Natural killer cell treated with Interleukin-12 subunit alpha and Interleukin-12 subunit beta and Interleukin-15 and Interleukin-18, amount 100 ng/mL, for 72 hours (primary cell): ENCODE measurements at places on chromosomes 1 and 21. TPM values are rescaled to one million over a fixed set of nuclear protein-coding genes. Genes with fewer than 3 reads are reported as not detected.

GRCh38 chr1:147338571-147338970 lies 96.1 kb downstream of the CHD1L start:
- H3K27me3 ChIP-seq = peaks cover 20% of the 10 kb centered on the region
- H3K36me3 ChIP-seq = no peaks in the 10 kb centered on the region
- H3K4me1 ChIP-seq = no peaks in the 10 kb centered on the region
- no peak overlapping the region for H3K4me3 ChIP-seq
- no peak overlapping the region for H3K27ac ChIP-seq

- H3K4me3 ChIP-seq = no peak overlapping the region
- H3K27ac ChIP-seq = no peak overlapping the region
- H3K27me3 ChIP-seq = peaks cover 6% of the 10 kb centered on the region
- no peaks in the 10 kb centered on the region for H3K4me1 ChIP-seq
- no peaks in the 10 kb centered on the region for H3K36me3 ChIP-seq
Measured at GRCh38 chr21:25658427-25659035, 19.5 kb downstream of the JAM2 start.

Gene DYNLT4
- total RNA-seq = not detected

- no peaks in the 10 kb centered on the region for H3K27me3 ChIP-seq
- H3K4me1 ChIP-seq = peaks cover 3% of the 10 kb centered on the region
- peaks cover 20% of the 10 kb centered on the region for H3K36me3 ChIP-seq
Measured at GRCh38 chr21:37153935-37154350, 80.9 kb downstream of the TTC3 start.

Gene OR14K1
- not detected for total RNA-seq

GRCh38 chr1:11333631-11334030 lies 60.6 kb downstream of the UBIAD1 start:
- peaks cover 5% of the 10 kb centered on the region for H3K27me3 ChIP-seq
- no peaks in the 10 kb centered on the region for H3K36me3 ChIP-seq
- no peak overlapping the region for H3K27ac ChIP-seq

Gene BATF3
- 137 TPM for total RNA-seq

Gene C1orf226
- not detected for total RNA-seq

- peak overlapping the region; percentile 94 for H3K27ac ChIP-seq
- H3K27me3 ChIP-seq = no peaks in the 10 kb centered on the region
- no peak for DNase-seq
- H3K4me1 ChIP-seq = peaks cover 50% of the 10 kb centered on the region
Measured at GRCh38 chr21:31660259-31660565, 719 bp downstream of the SOD1 start.

DNA sequence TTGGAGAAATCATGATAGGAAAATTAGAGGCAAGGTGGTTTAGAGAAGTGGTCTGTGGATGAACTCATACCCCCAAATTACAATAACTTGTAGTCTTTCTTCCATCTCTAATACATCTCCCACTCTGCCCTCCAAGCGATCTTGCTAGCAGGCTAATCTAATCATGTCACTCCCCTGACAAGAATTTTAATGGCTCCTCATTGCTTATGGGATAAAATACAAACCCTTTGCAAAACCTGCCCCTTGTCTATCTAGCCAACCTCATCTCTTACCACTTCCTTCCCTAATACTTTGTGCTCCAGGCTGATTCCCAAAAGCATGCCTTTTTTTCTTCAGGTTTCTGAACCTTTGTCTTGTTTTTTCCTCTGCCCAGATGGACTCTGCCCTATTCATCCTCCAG lies 71.3 kb upstream of the LRRN2 start:
- no peaks in the 10 kb centered on the region for H3K36me3 ChIP-seq
- H3K27ac ChIP-seq = no peak overlapping the region
- peaks cover 14% of the 10 kb centered on the region for H3K27me3 ChIP-seq
- DNase-seq = no peak

DNA sequence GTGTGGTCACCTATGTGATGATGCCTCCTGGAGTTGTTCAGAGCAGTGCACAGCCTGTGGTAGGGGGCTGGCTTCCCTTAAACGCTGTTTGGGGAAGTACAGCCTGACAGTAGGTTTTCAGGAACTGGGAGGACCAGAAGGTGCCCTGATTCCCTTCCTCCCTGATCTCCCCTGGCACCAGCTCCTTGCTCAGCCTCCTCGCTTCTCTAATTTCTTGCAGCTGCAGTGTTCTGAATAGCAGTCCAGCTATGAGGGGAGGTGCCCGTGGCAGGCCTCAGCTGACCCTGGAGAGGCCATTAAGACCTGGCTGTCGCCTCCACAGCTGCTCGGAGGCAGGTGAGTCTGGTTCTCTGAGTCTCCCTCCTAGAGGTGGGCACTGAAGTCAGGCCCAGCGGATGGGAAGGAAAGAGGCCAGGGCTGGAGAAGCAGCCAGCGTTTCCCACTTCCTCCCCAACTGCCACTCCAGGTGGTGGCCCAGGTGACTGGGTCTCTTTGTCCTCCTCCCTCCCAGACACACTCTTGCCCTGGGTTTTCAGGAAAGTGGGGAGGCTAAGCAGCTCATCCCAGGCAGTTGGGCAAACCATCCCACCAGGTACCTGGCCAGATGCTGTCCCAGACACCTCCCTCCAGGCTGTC lies 52.0 kb upstream of the RPL11 start:
- H3K27ac ChIP-seq = no peak overlapping the region
- H3K4me3 ChIP-seq = no peak overlapping the region
- H3K27me3 ChIP-seq = peaks cover 6% of the 10 kb centered on the region

- H3K4me3 ChIP-seq = no peak overlapping the region
- no peak overlapping the region for H3K27ac ChIP-seq
- H3K27me3 ChIP-seq = no peaks in the 10 kb centered on the region
Measured at GRCh38 chr1:62045574-62045973, 149.1 kb upstream of the L1TD1 start.

DNA sequence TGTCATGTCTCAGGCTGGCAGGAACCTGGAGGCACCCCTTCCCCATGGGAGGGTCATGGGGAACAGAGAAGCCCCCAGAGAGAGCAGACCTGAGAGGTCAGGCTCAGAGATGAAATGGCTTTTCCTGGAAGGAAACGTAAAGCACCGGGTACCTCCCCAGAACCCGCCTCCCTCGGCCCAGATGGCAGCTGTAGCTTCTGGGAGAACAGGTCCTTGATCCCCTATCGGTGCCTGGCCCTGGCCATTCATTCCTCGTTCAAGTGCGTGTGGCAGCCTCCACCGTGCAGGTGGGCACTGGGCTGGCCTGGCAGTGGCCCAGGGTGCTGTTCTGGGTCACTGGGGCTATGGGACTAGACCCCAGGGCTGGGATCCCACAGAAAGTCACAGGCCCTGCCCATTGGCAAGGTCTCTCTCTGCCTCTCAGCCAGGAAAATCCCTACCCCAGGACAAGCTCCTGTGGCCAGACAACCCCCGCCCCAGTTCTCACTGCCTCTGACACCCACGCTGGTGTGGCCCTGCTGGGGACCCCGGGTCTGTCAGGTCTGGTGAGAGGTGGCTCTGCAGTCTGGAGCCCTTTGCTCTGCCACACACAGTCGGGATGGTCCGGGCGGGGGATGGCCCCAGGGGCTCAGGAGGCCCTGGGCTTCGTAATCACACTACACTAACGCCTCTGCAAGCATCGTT lies 183.2 kb upstream of the VAMP3 start:
- H3K27me3 ChIP-seq = no peaks in the 10 kb centered on the region
- H3K36me3 ChIP-seq = no peaks in the 10 kb centered on the region
- DNase-seq = peak; percentile 51
- no peak overlapping the region for H3K4me3 ChIP-seq
- H3K27ac ChIP-seq = no peak overlapping the region
- H3K4me1 ChIP-seq = no peaks in the 10 kb centered on the region

- no peaks in the 10 kb centered on the region for H3K27me3 ChIP-seq
- no peaks in the 10 kb centered on the region for H3K36me3 ChIP-seq
- no peak overlapping the region for H3K27ac ChIP-seq
- H3K4me3 ChIP-seq = no peak overlapping the region
Measured at GRCh38 chr1:97174039-97174704, 452.6 kb downstream of the PTBP2 start.

Gene FBXO2
- 13.2 TPM for total RNA-seq
